ENCODE measurements at places on chromosomes 5 and 9. TPM values are rescaled to one million over a fixed set of nuclear protein-coding genes. Genes with fewer than 3 reads are reported as not detected.

LCN10 gene
- not detected for total RNA-seq

SLC34A1 gene
- total RNA-seq: not detected

DIRAS2 gene
- total RNA-seq: not detected

CDH9 gene
- not detected for total RNA-seq

SPINK7 gene
- total RNA-seq: not detected

SEC16A gene
- total RNA-seq: 21.5 TPM

PDLIM4 gene
- total RNA-seq: not detected

DMRT3 gene
- not detected for total RNA-seq

TIMD4 gene
- total RNA-seq: not detected

All from Karpas-422 (cell line).